Aorta (tissue), 5 donors: ENCODE measurements at places on chromosomes 7 and 10. TPM values are rescaled to one million over a fixed set of nuclear protein-coding genes. Genes with fewer than 3 reads are reported as not detected.

Gene FGFBP3
- 1.2 TPM for total RNA-seq

Gene PNLIPRP2
- not detected for total RNA-seq

Gene OR6V1
- not detected for total RNA-seq

Gene TYW1
- 11.1 TPM for total RNA-seq

Gene SCART1
- total RNA-seq: 5.4 TPM

Gene FAM25A
- total RNA-seq: not detected

Gene GHRHR
- total RNA-seq: 1.4 TPM

Gene HYAL4
- not detected for total RNA-seq

Gene TAS2R3
- 5.2 TPM for total RNA-seq

Gene BLNK
- 4.1 TPM for total RNA-seq

Gene UNCX
- not detected for total RNA-seq

Gene HOXA3
- 20.8 TPM for total RNA-seq

Gene TMEM196
- 0.29 TPM for total RNA-seq

Gene HOXA13
- not detected for total RNA-seq
